ENCODE measurements at places on chromosomes 7 and 10.

GRCh38 chr10:121771966-121772365 is 155.9 kb downstream of the ATE1 start:
- no peak for DNase-seq

DNA sequence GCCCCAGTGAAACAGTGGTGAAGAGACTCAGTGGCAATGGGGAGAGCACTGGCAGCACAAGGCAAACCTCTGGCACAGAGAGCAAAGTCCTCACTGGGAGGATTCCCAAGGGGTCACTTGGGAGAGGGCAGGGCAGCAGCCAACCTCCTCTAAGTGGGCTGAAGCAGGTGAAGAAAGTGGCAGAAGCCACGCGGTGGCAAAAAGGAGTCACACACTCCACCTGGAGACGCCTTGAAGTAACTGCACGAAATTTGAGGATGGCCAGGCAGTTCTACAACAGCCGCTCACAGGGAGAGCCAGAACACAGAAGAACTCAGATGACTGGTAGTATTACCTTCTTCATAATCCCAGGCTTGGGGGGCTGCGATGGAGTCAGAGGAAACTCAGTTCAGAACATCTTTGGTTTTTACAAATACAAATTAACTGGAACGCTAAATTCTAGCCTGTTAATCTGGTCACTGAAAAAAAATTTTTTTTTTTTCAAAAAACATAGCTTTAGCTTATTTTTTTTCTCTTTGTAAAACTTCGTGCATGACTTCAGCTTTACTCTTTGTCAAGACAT is 574 bp upstream of the IL6 start:
- no peak for DNase-seq

- no peak for DNase-seq
Observed at GRCh38 chr10:132449051-132449810, 52.2 kb downstream of the PWWP2B start.

- no peak for DNase-seq
Observed at GRCh38 chr10:31910016-31910415, 18.6 kb downstream of the ARHGAP12 start.

- no peak for DNase-seq
Observed at GRCh38 chr7:109343678-109344077, 774.0 kb downstream of the DNAJB9 start.

DNA sequence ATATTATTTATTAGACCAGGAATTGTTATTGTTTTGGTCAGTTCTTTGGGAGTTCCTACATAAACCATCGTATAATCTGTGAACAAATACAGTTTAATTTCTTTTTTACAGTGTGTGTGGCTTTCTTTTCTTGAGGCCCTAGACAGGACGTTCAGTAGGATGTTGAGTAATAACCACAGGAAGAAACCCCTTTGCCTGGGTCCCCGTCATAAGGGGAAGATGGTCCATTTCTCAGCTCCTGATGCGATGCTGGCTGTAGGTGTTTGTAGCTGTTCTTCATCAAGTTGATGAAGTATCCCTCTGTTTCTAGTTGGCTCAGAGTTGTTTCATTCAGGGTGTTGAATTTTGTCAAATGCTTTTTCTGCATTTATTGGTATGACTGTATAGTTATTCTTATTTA is 219.7 kb upstream of the ADARB2 start:
- no peak for DNase-seq

- DNase-seq, result no peak
Observed at GRCh38 chr10:47367646-47368045, 16.4 kb downstream of the ZNF488 start.

DNA sequence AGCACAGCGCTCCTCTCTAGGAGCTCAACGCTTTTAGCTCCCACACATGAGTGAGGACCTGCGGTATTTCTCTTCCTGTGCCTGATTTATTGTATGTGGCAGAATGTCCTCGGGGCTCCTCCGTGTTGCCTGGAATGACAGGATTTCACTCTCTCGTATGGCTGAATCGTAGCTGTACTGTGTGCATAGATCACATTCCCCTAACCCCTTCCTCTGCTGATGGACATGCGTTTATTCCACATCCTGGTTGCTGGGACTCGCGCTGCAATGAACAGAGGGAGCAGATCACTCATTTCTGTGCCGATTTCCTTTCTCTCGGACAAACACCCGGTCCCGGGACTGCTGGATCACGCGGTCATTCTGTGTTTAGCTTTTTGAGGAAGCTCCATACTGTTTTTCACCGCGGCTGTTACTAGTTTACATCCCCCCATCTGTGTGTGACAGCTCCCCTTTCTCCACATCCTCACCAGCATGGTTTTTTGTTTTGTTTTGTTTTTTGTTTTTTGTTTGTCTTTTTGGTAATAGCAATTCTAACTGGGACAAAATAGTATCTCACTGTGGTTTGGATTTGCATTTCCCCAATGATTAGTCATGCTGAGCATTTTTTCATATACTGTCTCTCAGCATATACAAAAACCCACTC is 76.3 kb downstream of the FOXL3 start:
- DNase-seq, result no peak

- DNase-seq, result no peak
Observed at GRCh38 chr7:3760651-3761050, 459.6 kb downstream of the SDK1 start.

DNA sequence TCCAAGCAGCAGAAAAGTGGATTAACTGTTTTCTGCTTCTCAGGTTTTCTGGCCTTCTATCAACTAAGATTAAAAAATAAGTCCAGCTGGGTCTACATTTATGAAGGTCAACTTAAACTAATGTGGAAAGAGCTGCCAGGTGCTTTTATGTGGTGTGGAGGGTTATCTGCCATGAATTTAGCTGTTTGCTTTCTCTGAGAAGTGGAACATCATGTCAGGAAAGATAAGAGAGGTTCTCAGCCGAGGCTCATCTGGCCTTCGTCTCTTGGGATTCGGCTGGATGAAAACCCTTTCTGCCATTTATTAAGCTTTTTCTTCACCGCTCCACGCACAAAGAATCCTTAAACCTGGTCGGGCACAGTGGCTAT is 5.5 kb downstream of the PTPRN2 start:
- no peak for DNase-seq

- no peak for DNase-seq
Observed at GRCh38 chr7:91434836-91435235, 170.6 kb downstream of the FZD1 start.

DNA sequence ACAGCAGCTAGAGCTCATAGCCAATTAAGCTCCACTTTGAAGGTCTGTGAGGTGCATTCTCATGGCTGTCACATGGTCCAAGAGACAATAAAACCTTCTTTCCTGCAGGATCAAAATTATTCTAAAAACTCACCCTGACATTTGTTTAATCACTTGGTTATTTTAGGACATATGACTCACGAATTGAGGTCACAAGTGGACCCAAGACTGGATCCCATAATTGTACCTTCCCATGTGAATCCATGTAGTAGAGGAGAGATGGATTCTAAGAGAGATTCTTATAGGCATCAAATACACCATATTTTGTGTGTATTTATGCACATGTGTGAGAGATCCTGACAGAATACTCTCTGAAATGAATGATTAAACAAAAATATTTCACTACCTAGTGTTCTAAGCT is 18.1 kb downstream of the POLR1F start:
- no peak for DNase-seq

DNA sequence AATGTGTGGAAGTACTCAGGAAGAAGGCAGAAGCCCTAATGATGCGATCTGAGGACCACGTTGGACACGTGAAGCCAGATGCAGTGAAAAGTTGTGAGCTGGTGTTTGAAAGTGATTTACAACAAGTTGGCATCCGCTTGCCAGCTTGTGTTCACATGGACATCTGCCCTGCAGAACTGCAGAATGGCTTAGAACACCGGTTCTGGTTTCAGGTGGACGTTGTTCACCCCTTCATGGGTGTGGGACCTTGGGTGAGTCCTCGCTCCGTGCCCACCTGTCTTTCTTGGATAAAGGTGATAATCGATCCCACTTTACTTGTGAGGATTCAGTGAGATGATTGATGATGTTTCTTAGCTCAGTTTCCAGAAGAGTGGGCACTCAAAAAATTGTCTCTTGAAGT is 53.8 kb downstream of the CAMK1D start:
- DNase-seq, result no peak

DNA sequence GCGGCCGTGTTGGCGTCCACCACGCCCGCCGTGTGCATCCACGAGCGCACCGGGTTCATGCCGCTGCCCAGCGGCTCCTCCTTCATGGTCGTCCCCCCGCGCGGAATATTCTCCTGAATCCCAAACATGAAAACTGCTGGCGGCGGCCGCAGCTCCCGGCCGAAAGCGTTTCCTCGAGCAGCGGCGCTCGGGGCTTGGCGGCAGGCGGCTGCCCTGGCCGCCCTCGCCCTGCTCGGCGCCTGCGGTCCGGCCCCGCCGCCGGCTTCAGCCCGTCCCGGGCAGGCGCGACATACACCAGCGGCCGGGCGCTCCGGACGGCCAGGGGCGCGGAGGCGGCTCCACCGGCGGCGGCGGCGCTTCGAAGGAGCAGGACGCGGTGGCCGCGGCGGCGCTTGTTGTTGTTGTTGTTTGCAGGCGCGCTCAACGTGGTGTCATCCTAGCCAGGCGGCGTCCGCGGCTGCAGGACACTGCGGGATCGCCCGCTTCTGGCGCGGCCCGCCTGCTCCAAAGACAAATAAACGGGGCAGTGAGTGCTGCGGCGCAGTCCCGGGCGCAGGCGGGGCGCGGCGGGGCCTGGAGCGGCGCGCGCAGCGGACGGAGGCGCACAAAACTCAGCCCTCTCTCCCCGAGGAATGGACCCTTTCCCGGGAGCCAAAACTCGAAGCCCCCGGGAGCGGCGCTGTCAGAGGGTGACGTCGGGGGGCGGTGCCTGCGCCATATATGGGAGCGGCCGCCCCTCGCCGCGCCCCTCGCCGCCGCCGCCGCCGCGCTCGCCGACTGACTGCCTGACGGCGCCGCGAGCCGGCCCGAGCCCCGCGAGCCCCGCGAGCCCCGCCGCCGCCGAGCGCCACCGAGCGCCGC is at the start of gene EBF3:
Gene EBF3 (minus strand): TSS at position 634 of the 861 bp plus-strand sequence. CDS start 506 bp downstream, at position 128.
- DNase-seq, result no peak

- no peak for DNase-seq
Observed at GRCh38 chr7:29276199-29276598, 81.6 kb downstream of the CHN2 start.

DNA sequence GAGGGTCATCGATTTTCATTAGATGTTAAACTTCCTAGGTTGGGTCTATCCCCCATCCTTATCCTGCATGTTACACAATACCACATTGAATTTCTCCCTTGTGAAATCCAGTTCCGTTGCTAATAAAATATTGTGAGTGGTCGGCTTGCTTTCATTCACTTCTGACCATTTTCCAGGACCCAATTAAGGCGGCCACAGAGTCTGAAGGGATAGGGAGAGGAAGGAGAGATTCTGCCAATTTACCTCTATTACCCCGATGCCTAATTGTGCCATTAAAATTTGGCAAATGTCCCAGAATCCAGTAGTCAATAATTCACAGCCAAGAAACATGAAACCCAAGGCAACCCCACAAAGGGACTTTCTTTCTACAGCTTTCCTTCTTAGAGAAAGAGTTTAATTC is 129.9 kb downstream of the IPMK start:
- no peak for DNase-seq

GRCh38 chr7:155618708-155619633 is 25.5 kb upstream of the RBM33 start:
- DNase-seq, result no peak

- no peak for DNase-seq
Observed at GRCh38 chr10:88886557-88886956, 6.5 kb downstream of the STAMBPL1 start.

DNA sequence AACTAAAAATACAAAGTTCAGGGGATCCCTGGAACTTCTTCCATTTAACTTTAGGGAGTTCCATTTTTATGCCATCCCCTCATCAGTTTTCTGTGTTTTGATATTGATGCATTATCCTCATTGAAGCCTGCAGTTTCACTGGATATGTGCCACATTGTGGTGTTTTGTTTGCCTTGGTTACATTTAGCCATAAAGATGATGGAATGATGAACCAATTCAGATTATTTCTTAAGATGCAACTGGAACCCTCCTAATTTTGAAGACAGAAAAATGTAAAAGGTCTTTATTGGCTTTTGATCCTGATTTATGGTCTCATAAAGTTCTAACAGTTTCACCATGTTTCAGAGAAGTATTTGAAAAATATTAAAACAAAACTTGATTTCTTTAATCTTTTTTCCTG is 314.2 kb upstream of the KLF6 start:
- DNase-seq, result no peak

DNA sequence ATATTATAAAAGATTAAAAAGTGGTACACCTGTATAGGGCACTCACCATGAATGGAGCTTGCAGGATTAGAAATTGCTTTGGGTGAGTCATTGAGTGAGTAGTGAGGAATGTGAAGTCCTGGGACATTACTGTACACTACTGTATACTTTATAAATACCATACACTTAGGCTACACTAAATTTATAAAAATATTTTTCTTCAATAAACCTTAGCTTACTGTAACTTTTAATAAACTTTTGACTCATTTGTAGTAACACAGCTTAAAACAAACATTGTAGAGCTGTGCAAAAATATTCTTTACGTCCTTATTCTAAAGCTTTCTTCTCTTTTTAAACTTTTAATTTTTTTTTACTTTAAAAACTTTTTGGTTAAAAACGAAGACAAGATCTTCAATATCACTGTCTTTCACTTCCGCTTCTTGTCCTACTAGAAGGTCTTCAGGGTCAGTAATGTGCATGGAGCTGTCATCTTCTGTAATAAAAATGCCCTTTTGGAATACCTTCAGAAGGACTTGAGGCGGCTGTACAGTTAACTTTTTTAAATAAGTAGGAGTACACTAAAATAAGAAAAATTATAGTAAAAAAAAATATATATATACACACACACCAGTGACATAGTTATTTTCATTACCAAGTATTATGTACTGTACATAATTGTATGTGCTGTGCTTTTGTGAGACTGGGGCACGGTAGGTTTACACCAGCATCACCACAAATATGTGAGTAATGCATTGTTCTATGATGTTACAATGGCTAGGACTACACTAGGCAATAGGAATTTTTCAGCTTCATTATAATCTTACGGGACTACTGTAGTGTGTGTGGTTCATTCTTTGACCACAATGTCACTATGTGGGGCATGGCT is 3.5 kb downstream of the STK31 start:
- DNase-seq, result no peak

DNA sequence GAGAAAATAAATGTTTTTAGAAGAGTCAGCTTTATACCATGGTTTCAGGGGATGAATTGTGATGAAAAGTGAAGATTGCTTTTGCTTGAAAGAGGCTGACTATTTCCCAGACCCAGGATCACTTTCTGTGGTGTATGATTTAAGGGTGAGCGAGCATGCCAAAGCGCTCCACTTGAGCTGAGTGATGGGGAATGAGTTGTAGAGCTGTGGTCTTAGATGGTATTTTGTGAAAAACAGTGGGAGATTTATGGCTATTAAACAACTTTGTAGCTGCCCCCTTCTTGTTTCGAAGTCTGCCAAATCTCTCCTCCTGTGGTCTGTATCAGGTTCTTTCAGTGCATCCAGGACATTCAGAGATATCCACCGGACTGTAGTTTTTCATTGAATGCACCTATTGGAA is 888.2 kb downstream of the LRMDA start:
- DNase-seq, result no peak

GRCh38 chr7:69567800-69568199 is 30.5 kb upstream of the AUTS2 start:
- no peak for DNase-seq
